EH (cell line): ENCODE measurements at places on chromosomes 3 and 15.

- peak; percentile 27 for DNase-seq
Observed at GRCh38 chr3:127135241-127136023, 57.5 kb upstream of the PRR23E start.

DNA sequence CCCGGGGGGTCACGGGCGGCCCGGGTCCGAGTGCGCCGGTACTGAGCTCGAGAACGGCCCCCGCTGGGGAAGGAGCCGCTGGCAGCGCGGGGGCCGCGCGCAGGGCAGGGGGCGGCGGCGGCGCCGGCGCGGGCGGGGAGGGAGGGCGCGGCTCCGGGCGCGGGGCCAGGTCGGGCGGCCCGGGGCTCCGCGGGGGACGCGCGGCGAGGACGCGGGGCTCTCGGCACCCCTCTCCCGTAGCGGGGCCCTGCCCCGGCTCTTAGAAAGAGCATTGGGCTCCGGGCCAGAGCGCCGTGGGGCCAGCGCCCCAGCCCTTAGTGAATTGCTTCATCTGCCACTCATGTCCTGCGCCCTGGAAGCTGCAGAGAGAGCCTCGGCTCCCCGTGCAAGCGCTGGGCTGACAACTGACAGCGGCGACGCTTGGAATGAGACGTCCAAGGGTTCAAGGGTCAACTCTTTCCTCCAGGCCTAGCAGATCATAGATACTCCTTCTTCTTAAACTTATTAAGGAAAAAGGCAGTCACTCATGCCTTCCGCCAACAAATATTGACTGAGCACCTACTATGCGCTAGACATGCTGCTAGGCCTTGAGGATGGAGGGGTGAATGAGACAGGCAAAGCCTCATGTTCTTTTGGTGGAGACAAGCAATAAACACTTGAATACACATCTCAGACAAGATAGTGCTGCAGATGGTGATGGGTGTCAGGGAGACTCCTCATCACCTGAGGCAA lies 140.8 kb downstream of the SMAD6 start:
- DNase-seq = peak; percentile 89

DNA sequence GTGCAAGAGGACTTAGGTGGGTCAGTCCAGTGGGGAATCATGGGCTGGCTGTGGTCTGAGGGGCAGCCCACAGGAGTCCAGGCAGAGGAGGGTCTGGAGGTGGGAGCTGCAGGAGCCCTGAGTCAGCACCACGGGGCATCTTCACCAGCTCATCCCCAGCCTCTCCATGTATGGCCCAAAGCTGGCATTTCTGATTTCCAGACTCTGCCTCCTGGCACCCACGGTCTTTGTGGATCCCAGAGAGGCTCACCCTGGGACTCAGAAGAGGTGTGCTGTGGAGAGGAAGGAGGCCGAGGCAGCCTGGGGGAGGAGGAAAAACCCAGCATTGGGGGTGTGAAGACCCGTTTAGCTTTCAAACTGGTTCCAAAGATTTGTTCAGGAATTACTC lies 64.5 kb upstream of the KLF13 start:
- DNase-seq = no peak

DNA sequence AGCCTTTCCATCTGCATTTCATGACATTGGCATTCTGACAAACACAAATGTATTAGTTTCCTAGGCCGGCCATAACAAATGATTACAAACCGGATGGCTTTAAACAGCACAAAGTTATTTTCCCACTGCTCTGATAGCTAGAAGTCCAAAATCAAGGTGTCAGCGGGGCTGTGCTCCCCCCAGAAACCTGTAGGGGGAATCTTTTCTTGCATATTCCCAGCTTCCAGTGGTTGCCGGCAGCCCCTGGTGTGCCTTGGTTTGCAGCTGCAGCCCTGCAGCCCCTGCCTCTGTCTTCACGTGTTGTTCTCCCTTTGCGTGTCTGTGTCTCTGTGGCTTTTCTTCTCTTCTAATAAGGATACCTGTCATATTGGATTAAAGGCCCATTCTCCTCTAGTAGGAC lies 79.0 kb upstream of the CDV3 start:
- DNase-seq = peak; percentile 25

- no peak for DNase-seq
Observed at GRCh38 chr3:88364926-88365325, 215.2 kb downstream of the C3orf38 start.

DNA sequence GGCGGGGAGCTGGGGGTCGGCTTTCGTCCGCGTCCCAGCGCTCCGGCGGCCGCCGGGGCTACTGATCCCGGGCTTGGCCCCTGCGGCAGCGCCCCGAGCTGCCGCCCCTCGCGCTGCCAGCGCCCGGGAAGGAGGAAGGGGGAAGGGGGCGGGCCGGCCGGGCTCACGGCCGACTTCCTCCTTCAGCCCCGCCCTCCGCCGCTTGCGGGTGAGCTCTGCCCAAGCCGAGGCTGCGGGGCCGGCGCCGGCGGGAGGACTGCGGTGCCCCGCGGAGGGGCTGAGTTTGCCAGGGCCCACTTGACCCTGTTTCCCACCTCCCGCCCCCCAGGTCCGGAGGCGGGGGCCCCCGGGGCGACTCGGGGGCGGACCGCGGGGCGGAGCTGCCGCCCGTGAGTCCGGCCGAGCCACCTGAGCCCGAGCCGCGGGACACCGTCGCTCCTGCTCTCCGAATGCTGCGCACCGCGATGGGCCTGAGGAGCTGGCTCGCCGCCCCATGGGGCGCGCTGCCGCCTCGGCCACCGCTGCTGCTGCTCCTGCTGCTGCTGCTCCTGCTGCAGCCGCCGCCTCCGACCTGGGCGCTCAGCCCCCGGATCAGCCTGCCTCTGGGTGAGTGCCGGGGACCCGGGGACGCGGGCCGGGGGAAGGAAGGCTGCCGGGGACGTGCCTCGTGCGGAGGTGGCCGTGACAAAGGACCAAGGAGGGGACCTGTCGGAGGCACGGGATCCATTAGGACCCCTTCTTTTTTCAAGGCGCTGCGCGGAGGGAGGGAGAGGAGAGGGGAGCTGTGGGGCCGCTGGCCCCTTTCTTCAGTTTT lies at the start of gene SEMA4B:
Gene SEMA4B, plus strand, starts transcription at position 201 of the 814 bp plus-strand sequence. Its CDS starts 249 bp downstream, at position 450.
- peak; percentile 67 for DNase-seq

GRCh38 chr3:81500039-81500438 lies 261.4 kb downstream of the GBE1 start:
- no peak for DNase-seq

GRCh38 chr3:51099794-51100535 lies 285.1 kb upstream of the MANF start:
- DNase-seq = peak; percentile 63

DNA sequence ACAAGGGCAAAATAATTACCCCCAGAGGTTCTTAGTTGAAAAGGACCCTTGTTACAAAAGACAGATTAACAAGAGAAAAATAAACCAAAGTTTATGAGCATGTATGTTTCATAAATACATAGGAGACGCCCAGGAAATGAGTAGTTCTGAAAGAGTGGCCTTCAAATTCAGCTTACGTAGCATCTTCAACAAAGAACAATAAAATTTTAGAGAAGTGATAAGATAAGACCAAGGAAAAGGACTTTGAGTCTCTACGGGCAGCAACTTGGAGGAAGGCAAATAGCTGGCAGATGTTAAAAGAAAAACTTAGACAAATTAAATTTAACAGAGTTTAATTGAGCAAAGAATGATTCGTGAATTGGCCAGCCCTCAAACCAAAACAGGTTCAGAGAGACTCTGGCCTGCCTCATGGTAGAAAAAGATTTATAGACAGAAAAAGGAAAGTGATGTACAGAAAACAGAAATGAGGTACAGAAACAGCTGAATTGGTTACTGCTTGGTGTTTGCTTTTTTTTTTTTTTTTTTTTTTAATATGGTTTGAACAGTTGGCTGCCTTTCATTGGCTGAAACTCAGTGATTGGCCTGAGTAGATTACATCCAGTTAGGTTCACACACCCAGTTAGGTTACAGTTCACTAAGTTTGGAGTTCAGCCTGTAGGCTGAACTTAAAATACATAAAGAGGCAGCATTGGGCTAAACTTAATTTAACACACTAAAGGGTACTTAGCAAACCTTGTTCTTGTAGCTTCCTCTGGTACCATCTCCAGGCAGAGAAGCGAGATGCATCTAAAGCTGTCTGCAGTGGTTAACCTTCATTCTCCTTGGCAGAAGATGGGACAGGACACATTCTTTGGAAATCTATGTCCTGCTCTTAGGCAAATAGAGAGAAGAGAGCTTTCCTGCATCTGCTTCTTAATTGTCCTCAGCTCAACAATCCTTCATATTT lies 23.2 kb downstream of the C2CD4B start:
- no peak for DNase-seq

DNA sequence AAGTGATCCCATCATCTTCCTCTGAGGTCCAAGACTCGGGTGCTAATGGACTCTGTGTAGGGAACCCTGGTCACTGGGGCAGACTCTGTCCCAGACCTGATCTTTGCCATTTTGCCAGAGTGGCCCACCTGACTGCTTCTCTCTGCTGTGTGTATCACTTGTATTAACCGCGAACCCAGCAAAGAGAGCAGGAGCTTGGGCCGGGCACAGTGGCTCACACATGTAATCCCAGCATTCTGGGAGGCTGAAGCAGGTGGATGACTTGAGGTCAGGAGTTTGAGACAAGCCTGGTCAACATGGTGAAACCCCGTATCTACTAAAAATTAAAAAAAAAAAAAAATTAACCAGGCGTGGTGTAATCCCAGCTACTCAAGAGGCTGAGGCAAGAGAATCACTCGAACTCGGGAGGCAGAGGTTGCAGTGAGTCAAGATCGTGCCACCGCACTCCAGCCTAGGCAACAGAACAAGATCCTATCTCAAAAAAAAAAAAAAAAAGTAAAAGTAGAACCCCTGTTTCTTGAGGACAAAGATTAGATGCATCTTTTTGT lies 32.9 kb upstream of the CYP11A1 start:
- no peak for DNase-seq
